ENCODE measurements at places on chromosomes 4 and X. TPM values are rescaled to one million over a fixed set of nuclear protein-coding genes. Genes with fewer than 3 reads are reported as not detected.

DNA sequence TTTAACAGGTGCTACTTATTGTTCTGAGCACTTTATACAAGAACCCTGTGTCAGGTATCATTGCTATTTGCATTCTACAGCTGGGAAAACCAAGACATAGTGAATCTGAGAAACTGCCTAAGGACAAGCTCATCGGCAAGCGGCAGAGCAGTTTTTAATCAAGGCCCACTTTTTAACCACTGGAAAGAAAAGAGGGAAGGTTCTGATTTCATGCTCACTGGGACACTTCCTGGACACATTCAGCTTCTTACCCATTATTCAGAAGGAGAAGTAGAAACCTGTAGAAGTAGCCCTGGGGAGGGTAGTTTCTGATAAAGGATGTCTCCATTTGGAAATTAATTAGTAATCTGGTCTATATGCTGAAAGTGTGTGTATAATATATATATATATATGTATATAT is 2.5 kb upstream of the LNX1 start:
- no peak for DNase-seq

DNA sequence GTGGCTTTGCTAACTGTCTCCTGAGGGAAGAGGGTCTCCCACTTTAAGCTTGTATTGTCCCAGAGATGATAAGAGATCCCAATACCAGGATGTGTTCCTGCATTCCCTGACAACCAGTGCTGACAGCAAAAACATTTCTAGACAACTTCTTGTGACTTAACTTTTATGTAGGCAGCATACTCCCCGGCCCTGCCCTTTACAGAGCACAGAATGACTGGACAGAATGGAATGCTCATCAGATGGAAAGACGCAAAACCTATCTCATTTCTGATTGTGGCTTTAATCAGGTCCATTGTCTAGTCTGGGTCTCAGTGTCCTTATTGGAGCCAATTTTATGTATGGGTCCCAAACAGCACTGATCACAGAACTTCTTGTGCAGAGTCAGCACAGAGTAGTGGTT is 18.2 kb upstream of the PLAC1 start:
- no peak for DNase-seq

Gene HMX1
- polyA plus RNA-seq: not detected

Gene P2RY8
- polyA plus RNA-seq: 1.4 TPM

Gene PCDH10
- polyA plus RNA-seq: 0.69 TPM

Gene ODAPH
- polyA plus RNA-seq: not detected

All from kidney (tissue), 22 donors.